ENCODE measurements at places on chromosomes 3 and 15.

- DNase-seq: no peak
Measured at GRCh38 chr3:150528354-150528797, 17.9 kb downstream of the SERP1 start.

- no peak for DNase-seq
Measured at GRCh38 chr3:101099791-101100190, 106.6 kb upstream of the ABI3BP start.

DNA sequence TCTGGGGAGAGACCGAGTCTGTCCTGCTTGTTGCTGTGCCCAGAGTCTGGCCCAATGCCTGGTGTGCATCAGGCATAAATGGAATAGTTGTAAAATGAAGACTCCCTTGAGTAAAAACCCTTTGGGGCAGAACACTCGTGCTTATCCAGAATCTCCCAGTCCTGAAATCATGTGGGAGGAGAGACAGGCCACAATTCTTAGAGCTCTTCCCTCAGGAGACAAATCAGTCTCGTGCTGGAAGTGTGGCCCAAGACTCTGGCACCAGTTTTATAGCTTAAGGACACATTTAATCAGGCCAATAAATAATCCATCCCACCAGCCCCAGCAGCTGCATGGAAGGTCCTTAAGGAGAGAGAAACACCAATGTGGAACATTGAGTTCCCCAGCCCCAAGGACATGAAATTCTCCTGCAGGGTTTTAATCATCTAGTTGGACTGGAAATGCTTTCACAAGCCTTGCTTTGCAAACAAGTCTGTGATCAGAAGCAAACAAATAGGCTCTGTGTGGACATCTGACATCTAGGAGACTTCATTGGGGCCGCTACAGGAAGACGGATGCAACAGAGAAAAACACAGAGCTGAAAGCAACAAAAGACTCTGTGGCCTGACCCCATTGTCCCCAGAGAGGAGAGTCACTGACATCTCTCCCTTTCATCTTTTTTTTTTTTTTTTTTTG is 70.4 kb downstream of the LSM3 start:
- no peak for DNase-seq

DNA sequence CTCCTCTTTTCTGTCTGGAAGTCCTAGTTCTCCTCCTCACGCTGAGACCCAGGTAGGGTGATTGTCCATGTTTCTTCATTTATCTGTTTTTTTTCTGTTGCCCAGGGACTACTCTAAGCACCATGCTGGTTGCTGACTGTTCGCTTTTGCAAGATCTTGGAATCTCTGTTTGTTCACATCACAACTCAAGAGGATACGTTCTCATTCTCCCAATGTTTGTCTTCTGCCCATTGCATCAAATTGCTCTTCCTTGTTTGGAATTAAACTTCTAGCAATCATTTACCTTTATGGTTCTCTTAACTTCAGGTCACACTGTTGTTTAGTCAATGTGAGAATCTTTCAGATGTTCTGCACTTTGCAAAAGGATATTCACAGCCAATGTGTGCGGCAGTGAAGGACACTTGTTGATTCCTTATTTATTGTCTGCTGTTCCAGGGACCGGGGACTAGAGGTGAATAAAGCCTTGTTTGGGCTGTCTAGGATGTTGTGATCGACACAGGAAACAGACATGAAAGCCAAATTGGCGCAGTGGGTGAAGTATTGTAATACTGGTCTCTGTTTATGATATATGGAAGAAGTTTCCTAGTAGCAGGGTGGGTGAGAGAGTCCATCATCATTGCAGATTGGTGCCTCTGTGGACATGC is 24.5 kb downstream of the LPP start:
- DNase-seq: no peak

DNA sequence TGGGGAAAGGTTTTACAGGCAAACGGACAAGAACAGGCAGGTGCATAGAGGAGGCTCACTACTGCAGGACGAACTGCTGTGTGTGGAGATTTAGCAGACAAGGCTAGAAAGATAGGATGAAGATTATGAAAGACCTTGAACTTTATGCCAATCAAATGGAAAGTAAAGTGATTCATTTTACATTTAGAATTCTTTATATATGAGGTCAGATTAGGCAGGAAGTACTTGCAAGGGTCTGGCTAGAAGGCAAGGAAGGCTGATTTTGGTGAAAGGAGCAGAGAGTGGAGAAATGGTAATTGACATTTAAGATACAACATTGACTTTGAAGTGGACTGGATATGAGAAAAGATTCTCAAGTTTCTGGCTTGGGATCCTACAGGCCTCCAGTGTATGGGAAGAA is 33.6 kb downstream of the PLSCR4 start:
- no peak for DNase-seq

DNA sequence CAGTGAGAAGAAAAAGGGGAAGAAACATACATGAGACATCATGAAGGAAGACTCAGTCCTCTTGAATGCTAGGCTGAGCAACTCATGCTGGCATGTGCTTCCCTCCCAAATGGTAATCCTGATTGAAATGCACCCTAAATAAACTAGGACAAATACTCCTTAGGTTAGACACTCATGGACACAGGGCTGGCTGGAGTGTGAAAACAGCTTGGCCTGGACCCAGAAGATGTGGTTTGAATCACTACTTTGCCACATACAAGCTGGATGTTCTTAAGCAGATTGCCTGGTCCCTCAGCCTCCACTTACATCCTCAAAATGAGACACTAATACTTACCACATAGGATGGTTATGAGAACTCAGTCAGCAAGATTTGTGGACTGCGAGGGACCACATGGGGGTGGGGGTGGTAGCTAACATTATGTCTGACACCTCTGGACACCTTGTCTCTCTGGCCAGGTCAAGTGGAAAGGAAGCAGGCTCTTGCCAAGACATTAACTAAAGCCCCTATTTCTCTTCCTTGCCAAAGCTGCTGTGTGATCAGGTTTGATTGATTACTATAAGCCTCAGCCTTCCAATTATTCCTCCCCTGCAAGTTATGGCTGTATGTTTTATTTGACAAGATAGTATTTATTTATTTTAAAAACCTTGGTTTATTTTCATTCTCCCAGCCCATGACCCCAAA is 138.9 kb upstream of the SLC7A14 start:
- peak; percentile 81 for DNase-seq

- no peak for DNase-seq
Measured at GRCh38 chr3:16504242-16504641, 9.3 kb downstream of the RFTN1 start.

DNA sequence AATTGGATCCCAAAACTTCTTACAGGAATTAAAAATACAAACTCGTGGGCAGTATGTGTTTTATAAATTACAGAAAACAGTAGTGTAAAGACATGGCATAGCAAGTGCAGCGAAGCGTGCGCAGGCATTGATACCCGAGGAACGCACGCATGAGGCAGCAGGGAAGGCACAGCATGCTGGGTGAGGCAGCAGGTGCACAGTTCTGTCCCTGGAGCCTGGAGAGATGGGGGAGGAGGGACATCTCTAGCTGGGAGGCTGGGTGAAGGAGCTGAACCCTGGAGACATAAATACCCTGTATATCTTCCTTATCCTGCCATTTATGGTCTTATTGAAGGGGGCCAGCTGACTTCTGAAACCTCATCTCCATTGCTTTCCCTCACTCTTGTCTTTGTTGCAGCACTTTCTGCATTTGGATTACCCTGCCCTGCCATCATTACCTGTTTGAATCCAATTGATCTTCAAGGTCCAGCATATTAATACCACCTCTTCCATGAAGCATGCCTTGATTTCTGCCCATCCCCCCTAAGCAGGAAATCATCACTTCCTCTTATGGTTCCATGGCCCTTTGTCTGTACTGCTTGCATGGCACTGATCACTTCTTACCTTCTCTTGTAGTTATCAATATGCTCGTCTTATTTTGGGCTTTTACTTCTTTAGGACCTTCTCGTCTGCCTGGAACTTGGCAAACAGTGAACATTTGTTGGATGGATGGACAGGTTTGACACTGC is 20.5 kb downstream of the LPP start:
- no peak for DNase-seq

GRCh38 chr3:151306168-151306810 is 10.3 kb downstream of the GPR87 start:
- no peak for DNase-seq

DNA sequence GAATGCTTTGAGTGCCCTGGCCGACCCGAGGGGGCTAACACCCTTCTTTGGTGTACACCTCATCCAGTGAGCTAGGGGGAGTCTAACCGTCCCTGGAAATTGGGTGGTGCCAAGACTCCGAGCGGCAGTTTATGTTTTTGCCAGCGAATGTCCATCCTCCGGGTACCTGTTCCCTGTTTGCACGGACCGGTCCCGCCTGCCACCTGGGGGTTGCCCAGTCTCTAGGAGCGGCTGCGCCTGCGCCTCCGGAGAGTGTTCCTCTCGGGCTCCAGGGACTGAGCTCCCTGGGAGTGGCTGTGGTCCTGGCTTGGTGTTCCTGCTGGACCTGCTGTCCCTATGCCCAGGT is 913 bp upstream of the WNT7A start:
- no peak for DNase-seq

GRCh38 chr15:77860071-77860691 is 217.3 kb downstream of the TBC1D2B start:
- no peak for DNase-seq

GRCh38 chr3:42983927-42984326 is 4.8 kb downstream of the GASK1A start:
- DNase-seq: no peak
